ENCODE measurements at places on chromosomes 16 and 17.

GRCh38 chr17:6135236-6135635 is 65.1 kb downstream of the WSCD1 start:
- DNase-seq: no peak

GRCh38 chr16:81697616-81698309 is 81.3 kb upstream of the PLCG2 start:
- DNase-seq: no peak

DNA sequence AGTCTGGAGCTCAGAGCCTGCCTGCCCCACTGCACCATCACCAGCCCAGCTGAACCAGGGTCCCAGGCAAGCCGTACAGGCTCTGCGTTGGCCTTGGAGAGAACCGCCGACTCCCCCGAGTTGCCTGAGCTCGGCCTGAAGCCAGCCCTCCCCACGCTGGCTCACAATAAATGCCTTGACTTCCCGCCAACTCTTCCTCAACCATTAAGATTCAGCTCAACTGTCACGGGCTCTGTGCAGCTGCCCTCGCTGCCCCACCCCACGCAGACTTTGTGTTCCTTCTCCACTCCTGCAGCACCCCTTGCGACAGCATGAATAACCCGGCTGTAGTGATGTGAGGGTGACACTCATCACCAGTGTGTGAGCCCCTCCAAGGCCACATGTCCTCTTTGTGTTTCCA is 4.8 kb upstream of the QPRT start:
- no peak for DNase-seq

DNA sequence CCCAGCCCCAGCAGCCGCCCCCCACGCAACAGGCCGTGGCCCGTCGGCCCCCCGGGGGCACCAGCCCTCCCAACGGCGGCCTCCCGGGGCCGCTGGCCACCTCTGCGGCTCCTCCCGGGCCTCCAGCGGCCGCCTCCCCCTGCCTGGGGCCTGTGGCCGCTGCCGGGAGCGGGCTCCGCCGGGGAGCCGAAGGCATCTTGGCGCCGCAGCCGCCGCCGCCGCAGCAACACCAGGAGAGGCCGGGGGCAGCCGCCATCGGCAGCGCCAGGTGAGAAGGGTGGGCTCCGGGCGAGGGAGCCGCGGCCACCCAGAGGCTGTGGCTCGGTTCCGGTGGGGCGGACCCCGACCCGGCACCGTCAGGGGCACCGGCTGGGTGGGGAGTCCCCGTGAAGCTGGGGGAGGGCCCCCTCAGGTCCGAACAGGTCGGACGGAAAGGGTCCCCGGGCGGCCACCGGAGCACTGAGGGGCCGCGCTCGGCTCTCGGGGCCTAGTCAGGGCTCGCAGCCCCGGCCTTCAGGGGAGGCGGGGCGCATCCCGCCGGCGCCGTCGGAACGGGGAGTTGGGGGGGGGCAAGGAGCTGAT is 583 bp downstream of the ATXN2L start:
- DNase-seq: no peak

- no peak for DNase-seq
Measured at GRCh38 chr16:9680019-9680655, 502.1 kb downstream of the GRIN2A start.

- DNase-seq: no peak
Measured at GRCh38 chr17:47812146-47812920, 9.3 kb downstream of the OSBPL7 start.

DNA sequence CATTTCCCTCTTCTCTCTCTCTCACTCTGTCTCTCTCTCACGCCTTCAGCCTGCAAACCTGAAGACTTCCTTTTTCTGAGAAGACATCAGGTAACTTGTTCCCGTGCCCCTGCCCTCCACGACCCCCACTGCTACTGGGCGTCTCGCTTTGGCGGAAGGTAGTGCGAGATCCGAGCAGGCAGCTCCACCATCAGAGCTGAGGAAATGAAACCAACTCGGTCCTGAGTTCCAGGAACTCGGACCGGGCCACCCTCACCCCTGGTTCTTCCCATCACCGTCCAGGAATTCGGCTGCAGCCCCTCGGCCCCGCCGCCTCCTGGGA is 585 bp downstream of the MLKL start:
- no peak for DNase-seq

- DNase-seq: no peak
Measured at GRCh38 chr16:87821376-87822107, 47.8 kb downstream of the SLC7A5 start.

- no peak for DNase-seq
Measured at GRCh38 chr17:55219934-55220333, 44.8 kb upstream of the HLF start.

DNA sequence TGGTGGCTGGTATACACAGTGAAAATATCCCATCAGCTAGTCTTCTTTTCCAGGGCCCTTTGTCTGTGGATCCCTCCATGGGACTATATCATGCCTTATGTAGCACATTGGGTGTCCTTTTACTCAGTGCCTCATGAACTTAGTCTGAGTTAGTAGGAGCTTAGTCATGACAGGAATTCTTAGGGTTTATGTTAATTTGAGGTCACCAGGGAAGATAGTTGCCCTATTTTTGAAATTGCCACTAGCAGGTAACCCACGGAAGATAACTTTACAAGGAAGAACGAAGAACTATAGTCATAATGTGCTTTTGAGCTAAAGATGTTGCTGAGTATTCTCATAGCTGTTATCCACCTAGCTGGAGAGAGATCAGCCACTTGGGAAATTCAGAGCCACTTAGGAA is 14.8 kb upstream of the PLK1 start:
- no peak for DNase-seq

- DNase-seq: no peak
Measured at GRCh38 chr17:50317121-50317520, 28.8 kb upstream of the XYLT2 start.

DNA sequence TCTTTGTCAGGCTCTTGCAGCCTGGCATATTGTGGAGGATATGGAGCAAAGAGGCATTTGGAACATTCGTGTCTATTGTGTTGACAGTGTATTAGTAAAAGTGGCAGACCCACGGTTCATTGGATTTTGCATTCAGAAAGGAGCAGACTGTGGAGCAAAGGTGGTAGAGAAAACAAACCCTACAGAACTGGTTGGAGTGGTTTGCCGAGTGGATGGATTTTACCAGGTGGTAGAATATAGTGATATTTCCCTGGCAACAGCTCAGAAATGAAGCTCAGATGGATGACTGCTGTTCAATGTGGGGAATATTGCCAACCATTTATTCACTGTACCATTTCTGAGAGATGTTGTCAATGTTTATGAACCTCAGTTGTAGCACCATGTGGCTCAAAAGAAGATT is 44.5 kb downstream of the EFCAB13 start:
- no peak for DNase-seq

DNA sequence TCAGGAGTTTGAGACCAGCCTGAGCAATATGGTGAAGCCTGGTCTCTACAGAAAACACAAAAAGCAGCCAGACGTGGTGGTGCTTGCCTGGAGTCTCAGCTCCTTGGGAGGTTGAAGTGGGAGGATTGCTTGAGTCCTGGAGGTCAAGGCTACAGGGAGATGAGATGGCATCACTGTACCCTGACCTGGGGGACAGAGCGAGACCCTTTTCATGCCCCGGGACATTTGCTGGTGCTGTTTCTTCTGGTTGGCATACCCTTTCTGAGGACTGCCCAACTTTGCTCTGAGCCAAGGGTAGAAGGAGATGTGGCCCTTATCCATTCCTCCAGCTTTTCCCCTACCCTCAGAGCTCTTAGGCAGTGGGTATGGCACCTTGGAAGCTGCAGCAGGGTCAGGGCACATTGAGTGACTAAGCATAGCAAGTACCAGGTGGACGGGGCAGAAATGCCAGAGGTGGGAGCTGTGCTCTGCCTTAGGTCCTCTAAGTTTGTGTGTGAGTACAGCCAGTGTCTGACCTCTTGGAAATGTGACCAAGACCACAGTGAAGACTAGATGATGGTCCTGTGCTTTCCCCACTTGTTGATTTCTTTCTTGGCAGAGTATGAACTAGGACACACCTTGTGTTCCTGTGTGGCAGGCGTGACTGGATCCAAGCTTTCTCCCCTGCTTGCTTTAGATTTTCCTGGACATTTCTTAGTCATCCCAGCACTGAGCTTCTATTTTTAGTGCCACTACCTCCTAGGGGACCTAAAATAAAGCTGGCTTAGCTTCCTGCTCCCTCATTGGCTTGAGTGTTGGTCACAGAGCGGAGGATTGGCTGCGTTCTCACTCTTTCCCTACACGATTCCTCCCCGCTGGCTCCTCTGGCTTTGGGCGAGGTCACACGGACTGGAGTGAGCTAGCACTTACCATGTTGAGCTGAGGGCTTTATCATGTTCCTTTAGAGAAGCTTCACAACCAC is 9.9 kb upstream of the EDC4 start:
- DNase-seq: no peak

- DNase-seq: no peak
Measured at GRCh38 chr17:31663576-31663975, 195.5 kb downstream of the COPRS start.

DNA sequence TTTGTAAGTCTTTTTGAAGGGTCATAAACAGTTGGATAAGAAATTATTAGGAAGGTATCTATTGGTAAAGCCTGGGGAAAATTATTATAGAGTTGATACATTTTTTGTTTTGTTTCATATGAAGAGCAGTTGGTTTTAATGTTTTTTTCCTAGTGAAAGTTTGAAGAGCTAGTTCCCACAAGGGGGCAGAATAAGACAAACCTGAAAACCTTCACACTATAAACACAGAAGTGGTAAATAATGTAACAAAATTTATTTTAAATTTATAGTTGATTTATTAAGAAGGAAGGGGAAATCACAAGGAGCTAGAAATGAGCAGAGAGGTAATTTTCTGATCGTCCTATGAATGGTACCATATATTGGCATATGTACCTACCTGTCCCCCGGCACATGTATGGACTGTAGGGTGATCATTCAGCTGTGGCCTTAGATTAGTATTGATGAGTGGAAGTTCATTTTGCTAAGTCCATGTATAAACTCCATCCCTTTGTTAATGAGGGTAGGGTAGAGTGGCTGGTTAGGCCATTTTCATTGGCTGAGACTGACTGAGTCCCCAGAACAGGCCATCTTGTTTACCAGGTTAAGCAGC is 116.3 kb downstream of the TANC2 start:
- DNase-seq: no peak

- no peak for DNase-seq
Measured at GRCh38 chr17:2697611-2698162, 13.9 kb downstream of the CLUH start.

DNA sequence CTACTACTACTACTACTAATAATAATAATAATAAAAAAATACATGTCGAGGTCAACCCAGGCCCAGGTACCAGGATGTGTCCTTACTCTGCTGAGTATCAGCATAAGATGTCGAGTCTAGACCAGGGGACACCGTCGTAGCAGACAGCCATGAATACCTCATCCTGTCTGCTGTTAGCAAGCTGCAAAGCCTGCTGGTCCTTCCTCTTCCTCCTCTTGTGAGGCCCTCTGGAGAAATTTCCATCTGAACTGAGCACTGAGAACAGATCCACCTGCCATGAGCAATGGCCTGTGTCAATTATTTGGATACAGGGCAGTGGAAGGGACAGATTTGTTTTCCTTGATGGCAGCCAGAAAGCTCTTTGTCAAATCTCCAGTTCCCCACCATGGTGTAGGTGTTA is 168.5 kb downstream of the XYLT1 start:
- DNase-seq: no peak

DNA sequence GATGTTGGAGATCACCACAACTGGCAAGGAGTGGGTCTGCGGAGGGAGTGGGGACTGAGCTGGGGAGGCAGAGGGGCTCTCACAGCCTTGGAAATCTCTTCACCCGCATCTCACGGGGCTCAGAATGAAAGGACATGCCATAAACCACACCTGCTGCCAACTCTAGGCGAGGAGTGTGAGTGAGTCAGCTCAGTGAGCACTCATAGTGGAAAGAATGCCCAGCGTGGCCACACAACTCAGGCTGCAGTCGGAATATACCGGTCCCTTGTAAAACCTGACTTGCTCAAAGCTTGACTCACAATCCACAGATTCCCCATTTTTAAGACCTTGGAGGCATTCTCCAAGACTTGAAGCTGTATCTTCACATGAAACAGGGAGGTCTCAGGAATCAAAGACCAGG is 36.7 kb downstream of the STAT5A start:
- no peak for DNase-seq

GRCh38 chr16:24834459-24835335 is 11.1 kb upstream of the SLC5A11 start:
- DNase-seq: no peak

DNA sequence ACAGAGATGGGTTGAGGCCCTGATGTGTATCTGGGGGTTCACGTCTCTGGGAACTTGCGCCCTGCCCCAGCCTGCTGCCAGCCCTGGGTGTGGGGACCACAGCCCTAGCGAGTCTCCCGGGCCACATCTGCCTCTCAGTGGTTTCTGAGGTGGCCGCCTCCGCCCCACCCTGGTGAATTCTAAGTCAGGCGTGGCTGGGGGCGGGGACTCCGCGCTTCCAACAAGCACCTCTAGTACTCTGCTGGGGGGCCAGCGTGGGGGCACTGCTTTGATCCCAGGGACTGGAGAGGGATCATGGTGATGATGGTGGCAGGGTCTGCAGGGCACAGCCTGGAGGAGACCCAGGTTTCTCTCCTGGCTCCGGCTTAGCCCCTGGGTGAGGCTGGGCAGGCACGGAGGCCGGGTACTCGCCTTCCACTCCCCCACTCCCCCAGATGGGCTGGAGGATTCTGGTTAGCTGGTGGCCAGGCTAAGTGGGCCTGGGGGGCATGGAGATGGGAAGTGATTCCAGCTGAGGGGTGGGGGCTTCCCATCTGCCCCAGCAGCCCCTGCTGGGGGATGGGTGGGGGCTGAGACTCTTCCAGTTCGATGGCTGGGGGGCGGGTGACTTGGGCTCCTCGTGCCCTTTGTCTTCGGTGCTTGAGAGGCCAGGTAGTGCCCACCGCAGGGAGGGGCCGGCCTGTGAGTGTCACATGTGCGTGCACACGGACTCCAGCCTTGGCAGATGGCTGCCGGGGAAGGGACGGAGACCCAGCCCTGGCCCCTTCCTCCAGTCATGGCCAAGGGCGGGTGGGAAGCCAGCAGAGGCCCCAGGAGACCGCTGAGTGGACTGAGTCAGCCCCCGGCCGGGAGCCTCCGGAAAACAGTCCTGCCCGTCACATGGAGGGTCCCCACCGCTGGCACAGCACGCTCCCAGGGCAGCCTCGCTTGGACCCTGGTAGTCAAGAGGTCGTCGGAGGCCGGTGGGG is 3.9 kb downstream of the GLIS2 start:
- no peak for DNase-seq

- DNase-seq: no peak
Measured at GRCh38 chr16:71870818-71871217, 13.2 kb downstream of the ZNF821 start.

- DNase-seq: no peak
Measured at GRCh38 chr16:49779979-49780378, 75.9 kb downstream of the ZNF423 start.

GRCh38 chr16:66523861-66524354 is 26.0 kb downstream of the TK2 start:
- DNase-seq: no peak

GRCh38 chr17:10871914-10872313 is 34.0 kb upstream of the PIRT start:
- DNase-seq: no peak

GRCh38 chr17:41775394-41776226 is 10.9 kb downstream of the JUP start:
- no peak for DNase-seq

Data from T follicular helper cell (primary cell).